ENCODE measurements at places on chromosomes 11 and 22.

- DNase-seq: no peak
Measured at GRCh38 chr11:75492181-75492820, 33.4 kb downstream of the GDPD5 start.

DNA sequence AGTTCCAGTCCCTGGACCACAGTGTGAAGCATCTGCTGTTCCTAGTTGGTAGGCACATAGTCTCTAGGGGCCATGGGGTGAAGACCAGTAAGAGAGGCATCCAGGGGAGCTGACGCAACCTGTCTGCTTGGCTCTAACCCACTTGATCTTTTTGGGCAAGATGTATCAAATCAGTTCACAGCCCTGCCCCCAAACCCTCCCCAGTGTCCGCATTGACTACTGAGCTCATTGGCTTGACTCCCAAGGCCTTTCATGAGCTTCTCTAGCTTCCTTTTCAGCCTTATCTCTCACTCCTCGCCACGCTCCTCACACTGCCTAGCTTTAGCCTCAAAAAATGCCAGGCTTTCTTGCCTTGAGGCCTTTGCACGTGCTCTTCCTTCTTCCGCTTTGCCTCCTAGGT, 29.7 kb upstream of the ABCC8 start:
- DNase-seq: no peak

- peak; percentile 43 for DNase-seq
Measured at GRCh38 chr11:81237139-81237538, 1496.5 kb downstream of the FAM181B start.

DNA sequence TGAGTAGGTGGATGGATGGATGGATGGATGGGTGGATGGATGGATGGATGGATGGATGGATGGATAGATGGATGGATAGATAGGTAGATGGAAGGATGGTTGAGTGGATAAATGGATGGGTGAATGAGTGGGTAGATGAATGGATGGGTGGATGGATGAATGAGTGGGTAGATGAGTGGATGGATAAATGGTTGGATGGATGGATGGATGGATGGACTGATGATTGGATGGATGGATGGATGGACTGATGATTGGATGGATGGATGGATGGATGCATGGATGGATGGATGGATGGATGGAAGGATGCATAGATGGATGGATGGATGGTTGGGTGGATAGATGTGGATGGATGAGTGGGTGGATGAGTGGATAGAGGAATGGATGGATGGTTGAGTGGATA, 13.2 kb upstream of the SYT8 start:
- DNase-seq: no peak

DNA sequence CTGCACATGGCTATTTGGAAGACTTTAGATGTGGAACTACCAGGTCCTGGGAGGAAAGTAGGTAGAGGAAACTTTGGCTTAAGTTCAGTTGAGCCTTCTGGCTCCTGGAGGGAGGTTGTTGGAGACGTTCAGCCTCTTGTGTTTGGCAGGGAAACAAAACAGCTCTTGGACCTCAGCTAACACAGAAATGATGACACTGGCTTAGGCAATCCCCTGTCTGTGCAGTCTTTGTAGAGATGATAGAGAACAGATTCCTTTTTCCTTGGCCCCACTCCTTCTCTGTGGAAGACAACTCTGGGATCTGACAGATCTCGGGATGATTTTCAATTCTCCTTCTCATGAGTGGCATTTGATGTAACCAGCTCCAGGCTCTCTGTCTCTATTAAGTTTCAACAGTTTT, 428.5 kb downstream of the TMEM135 start:
- DNase-seq: no peak

DNA sequence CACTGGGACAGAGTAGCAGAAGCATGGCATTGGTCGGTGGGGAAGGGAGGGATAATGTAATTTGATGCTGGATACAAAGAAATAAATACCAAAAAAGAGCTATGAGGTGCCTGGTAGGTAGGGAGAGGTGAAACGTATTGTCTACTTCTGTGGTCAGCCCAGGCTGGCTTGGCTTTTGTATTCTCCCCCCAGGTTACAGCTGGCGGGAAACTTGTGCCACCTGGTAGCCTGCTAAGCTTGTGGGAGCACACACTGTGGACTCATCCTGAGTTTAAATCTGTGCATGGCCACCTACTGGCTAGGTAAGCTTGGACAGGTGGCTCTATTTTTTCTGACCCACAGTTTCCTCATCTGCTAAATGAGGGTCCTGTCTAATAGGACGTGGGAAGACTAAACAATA, 165.2 kb upstream of the E2F8 start:
- no peak for DNase-seq

GRCh38 chr11:2952290-2952689, 23.1 kb upstream of the PHLDA2 start:
- no peak for DNase-seq

DNA sequence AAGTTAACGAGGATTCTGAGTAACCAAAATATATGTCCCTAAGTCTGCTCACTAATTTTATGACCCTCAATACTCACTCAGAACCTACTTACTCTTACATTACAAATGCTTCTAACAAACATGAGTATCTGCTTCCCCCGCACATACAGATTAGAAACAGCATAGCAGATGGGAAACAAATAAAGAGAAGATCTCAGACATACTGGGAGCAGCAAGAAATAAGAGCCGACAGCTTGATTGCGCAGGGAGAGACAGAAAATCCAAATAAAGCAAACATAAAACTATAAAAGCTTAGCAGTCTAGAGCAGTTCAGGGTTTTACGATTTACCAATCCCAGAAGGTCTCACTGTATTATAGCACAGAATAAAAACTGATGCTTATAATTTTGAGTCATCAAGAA, 89.1 kb upstream of the DBX1 start:
- DNase-seq: peak; percentile 86

DNA sequence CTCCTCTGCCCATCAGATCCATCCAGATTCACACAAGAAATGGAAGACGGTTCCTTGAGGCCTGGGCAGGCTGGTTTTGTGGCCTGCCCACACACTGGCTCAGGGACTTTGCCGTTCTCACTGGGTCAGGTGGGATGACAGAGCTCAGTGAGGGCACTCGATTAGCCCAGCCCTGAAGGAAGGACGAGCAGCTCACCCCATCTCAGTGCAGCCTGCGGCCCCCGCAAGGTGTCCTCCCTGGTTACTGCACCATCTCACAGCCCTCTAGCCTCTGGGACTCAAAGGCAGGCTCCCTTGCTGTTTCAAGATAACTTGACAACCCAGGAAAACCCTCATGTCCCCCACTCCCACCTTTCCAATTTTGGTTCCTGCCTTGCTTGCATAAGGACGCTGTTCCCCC, 4.2 kb downstream of the SLC16A8 start:
- DNase-seq: no peak

DNA sequence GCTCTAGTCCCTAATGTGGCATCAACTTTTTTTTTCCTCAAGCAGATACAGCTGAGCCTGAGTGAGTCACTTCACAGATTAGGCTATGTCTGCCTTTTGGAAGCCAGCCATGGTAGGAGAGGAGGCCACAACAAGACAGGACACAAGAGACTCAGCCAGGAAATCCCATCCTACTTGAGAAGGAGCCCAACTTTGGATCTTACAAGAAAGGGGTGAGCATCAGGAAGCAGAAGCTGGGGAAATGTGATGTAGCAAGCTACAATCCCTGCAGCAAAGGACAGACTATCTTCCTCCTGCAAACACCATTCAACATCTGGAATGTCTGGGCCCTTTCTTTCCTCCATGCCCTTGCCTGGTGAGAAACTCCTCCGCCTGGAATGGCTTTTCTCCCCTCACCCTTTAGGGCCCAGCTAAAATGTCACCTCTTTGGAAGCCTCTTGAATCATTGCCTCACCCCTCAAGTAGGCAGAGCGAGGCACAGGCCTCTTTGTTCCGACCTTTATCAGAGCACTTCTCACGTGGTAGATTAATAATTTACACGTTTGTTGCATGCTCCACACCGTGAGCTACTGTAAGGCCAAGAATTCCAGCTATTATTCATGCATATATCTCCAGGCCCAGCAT, 156.4 kb upstream of the PITPNB start:
- DNase-seq: no peak

- peak; percentile 6 for DNase-seq
Measured at GRCh38 chr11:104946907-104947306, 21.5 kb downstream of the CASP4 start.

GRCh38 chr11:36763187-36763586, 165.2 kb upstream of the RAG2 start:
- no peak for DNase-seq

- DNase-seq: no peak
Measured at GRCh38 chr11:27018902-27019529, 21.6 kb upstream of the BBOX1 start.

DNA sequence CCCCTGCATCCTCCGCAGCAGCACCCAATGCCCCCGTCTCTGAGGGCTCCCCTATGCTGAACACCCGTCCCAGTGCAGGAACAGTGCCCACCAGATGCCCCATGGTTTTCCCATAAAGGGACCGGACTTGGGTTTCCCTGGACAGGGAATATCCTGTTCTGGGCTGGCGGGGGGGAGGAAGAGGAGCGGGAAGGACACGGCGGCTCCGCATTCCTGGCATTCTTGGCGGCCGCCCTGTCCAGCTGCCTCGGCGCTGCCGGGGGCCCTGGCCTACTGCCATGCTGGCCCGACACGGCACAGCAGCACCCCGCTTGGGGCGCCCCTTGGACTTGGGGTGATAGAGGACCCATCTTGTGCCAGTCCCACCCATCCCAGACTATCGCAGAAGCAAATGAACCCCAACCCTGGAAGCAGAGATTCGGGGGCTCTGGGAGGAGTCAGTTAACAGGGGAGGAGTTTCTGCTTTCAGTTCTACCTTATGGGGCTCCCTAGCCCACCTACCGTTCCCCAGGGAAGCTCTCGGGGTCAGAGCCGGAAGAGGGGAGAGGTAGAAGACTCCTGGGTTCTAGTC, 23.7 kb upstream of the CBX7 start:
- no peak for DNase-seq

- DNase-seq: no peak
Measured at GRCh38 chr22:46803936-46804335, 41.5 kb downstream of the TBC1D22A start.

DNA sequence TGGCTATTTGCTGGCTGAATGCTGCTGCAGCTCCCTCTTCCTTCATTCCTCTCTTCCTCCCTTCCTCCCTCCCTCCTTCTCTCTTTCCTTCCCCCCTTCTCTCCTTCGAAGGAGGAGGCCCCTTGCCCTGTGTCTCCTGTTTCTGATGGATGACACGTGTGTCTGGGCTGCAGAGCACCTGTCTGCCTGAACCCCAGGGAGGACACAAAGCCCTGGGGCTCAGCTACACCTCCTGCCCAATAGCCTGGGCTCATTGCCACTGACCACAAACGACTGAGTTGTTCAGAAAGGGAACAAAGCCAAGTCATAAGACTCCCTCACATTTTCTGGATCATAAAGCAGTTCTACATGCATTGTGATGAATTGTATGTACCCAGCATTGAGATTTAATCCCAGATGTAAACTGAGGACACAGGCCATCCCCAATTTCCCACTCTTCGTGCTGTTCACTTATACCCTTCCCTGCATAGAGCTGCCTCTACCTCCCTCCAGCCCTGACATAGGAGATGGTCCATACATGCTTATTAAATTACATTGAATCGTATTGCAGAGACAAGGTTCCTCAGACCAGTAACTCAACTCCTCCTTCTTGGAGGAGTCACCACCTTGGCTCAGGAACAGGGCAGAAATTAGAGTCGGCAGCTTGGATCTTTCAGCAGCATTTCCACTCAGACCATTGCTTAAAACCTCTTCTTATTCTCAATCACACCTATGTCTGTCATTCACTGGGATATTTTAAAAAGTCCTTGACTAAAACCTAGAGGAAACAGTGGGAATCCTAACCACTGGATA, 1.2 kb downstream of the CSRP3 start:
- peak; percentile 4 for DNase-seq

- no peak for DNase-seq
Measured at GRCh38 chr11:17765356-17766072, 30.9 kb downstream of the KCNC1 start.

DNA sequence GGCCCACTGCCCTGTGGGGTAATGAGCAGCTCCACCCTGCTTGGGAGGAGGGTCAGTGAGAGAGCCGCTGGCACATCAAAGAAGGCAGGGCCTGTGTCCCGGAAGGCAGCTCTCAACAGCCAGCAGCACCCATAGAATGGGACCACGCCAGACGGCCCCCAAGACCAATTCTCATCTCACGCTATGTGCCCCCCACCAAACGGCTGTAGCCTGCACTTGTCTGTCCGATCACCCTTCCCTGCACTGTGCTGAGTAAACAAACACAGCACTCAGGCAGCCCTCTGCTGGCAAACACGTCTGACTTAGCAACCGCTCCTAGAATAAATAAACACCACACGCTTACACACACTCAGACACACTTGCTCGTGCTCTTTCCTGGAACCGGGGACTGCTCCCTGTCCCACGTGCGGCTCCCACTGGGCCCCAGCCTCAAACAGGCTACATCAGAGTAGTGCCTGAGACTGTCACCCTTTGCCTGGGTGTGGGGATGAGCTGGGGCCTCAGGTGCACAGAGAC, 53.2 kb upstream of the CDON start:
- peak; percentile 98 for DNase-seq

- no peak for DNase-seq
Measured at GRCh38 chr22:41302021-41302767, 869 bp downstream of the ZC3H7B start.

DNA sequence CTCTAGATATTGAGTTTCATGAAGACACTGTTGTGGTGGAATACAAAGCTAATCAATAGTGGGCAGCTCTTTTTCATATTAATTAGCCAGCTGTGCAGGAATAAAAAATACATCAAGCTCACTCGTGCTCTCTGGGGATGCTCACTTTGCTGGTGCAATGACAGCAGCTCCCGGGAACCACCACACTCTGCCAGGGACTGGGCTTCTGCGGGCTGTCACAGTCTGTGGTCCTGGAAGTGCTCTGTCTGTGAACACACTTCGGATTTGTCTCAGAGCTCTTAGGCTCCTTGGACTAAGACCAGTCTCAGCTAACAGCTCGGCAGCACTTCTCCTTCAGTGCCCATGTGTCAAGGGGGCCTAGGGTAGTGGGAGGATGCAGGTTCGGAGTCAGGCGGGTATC, 393.5 kb downstream of the TENM4 start:
- DNase-seq: peak; percentile 10

GRCh38 chr11:103894673-103895072, 141.8 kb upstream of the DDI1 start:
- no peak for DNase-seq

GRCh38 chr11:61061081-61061826, 41.0 kb upstream of the CD5 start:
- no peak for DNase-seq

DNA sequence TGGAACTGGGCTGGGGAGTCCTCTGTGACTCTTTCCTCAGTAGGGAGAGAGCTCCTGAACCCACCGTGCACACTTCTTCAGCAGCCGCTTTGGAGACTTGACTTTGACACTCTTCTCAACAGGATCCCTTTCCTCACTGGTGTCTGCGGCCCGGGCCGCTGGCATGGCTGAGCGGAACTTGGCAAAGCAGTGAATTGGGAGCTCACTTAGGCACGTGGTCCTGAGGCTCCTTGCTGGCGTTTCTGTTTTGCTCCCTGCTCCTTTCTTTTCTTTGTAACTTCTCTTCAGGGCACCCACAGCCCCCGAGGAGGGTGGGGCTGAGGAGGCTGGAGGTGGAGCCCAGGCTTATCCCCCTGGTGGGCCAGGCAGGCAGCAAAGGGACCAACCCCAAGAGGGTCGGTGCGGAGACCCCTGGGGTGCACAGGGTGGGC, 8.4 kb upstream of the KCNQ1OT1 start:
- DNase-seq: no peak
